Stimulated activated CD4-positive, alpha-beta T cell treated with anti-CD3 and anti-CD28 coated beads, Interleukin-4, amount 100 ng/mL, for 48 hours (primary cell): ENCODE measurements at places on chromosomes 6 and 20.

GRCh38 chr20:23225407-23226060 lies 125.1 kb upstream of the NXT1 start:
- no peak for DNase-seq

GRCh38 chr6:16722630-16723029 lies 38.6 kb downstream of the ATXN1 start:
- DNase-seq = no peak

DNA sequence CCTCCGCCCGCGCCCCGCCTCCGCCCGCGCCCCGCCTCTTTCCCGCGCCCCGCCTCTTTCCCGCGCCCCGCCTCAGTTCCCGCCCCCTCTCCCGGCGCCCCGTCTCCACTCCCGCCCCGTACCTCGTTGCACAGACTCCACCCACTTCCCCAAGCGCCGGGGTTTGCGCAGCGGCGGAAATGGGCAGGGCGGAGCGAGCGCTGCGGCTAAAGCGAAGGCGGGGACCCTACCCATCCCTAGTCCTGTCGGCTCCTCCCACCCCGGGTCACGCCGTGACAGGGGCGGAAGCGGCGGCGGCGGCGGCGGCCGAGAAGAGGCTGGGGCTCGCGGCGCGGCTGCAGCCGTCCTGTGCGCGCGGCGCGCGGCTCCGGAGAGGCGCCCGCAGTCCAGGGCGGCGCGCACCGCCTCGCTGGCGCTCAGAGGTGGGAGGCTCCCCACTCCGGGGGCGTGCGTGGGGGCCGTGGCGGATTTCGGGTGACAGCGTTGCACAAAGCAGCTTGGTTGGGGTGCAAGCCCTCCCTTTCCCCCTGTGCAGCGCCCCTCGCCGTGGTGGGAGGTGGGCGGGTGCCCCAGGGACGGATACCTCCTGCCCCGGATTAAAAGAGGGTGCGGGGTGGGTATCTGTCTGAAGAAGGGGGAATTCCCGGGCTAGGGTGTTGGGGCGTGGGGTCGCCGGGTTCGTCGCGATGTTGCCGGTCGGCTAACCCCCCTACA lies at the start of gene KDM1B:
TSS of gene KDM1B (plus strand) at position 273 of the 714 bp plus-strand sequence. CDS start 4,474 bp downstream, outside the sequence.
- DNase-seq = peak; percentile 96

DNA sequence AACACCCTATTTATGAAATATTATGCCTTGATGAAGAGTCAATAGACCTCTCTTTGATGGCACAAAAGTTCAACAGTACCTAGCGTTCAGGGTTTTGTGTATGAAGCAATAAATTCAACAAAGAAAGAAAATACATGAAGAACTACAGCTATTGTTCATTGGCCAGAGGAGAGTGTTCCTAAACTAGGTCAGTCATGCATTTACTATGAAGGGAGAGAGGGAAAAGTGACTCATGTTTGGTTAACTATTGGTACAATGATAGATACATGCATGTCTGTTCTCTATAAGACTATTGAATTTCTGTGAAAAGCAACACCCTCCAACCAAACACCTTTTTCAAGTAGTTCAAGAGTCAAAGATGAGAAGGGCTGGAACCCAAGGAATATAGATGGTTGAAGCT lies 50.7 kb downstream of the CLIC5 start:
- DNase-seq = no peak

DNA sequence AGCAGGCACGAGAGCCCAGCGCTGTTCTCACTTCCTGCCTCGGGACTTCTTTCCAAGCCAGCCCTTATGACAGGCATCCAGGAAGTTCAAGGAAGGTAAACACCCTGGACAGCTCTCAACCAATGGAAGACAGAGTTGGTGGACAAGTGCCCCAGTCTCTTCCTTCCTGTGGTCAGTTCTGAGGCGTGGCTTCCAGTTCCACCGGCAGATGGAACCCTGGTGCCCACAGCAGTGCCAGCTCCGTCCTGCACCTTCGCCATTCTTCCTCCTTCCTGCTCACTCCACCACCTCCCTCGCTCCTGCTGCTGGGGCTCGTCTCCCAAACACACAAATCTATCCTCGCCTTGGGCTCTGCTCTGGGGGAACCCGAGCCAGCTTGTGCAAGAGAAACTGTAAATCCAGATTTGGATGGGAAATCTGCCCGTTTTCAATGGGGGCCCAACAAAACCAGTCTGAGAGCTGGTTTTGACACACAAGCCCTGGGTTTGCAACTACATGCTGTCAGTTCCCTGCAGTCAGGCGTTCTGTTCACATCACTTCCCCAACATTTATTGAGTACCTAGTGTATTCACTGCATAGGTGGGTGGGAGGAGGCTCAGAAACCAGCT lies 162.7 kb downstream of the GRM4 start:
- no peak for DNase-seq

GRCh38 chr6:165519316-165519715 lies 143.7 kb downstream of the PDE10A start:
- no peak for DNase-seq

DNA sequence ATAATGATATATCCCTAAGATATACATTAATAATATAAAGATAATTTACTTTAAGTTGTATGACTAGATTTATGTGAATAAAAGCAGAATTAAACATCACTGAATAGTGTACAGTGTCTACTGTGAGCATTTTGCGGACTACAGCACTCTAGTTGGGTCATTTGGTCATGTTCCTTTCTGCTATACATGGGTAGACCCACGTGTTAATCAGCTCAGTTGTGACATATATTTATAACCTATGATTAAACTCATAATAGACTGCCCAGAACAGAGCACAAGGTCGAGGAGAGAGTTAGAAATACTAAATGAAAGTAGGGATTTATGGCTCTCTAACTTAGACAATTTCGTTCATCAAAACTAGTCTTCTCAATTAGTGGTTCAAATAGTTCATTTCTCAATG lies 852.7 kb downstream of the EPHA7 start:
- no peak for DNase-seq

- DNase-seq = no peak
Observed at GRCh38 chr20:43911066-43911465, 3.6 kb upstream of the TOX2 start.
